GM12865 (cell line): ENCODE measurements at places on chromosomes 1 and 21.

DNA sequence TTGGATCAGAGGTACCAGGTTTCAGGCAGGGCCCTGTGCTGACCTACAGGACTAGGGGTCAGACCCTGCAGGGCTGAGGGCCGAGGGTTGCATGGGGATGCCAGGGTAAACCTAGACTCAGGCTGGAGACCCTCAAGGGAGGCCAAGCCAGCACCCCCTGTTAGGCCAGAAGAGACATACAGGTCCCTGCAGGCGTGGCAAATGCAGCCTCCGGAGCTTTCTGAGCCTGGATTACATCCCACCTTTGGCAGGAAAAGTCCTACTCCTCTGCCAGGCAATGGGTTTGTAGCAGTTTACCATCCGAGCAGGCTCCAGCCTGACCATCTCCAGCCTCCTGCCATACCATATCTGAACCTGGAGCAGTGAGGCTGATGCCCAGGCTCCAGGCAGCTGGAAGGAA, 425.3 kb downstream of the NPHP4 start:
- no peak for DNase-seq

DNA sequence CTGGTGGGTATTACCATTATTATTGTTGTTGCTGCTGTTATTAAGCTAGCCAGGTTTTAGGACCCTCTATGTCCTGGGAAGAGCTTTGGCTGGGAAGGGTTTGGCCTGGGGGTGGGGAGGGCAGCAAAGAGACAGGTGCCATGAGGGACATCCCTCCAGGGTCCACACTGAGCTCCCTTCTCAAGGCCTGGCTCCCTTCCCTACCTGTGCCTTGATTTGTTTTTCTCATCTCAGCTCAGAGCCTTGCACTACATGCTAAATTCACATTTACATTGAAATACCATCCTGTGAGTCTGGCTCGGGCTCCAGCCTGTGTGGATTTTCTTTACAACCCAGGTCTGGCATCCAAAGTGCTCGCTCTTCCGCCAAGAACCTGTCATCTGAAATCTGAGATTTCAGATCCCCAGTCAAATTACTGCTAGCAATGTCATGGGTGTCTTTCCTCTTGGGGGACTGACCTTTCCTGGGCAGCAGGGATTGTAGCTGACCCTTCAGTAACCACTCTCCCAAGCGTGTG, 536.3 kb downstream of the PTPRU start:
- no peak for DNase-seq

DNA sequence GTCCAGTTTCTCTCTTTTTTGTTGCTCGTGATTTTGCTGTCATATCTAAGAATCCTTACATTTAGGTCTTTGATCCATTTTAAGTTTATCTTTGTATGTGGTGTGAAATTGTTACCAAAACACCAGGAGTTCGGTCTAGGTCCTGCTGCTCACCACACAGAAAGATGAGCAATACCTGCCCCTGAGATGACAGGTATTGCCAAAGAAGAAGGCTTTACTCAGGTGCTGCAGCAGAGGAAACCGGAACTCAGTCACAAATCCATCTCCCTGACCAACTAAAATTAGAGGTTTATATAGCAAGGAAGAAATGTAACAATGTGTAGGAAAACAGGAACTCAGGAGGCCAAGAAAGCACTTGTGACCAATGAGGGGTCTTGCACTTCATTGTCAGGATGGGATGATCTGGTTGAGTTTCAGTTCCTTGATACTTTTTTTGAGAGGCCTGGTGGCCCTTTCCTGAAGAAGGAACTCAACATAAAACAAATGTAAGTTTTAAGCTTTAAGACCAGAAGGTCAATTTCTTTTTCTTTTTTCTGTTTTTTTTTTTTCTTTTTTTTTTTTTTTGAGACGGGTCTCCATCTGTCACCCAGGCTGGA, 16.5 kb upstream of the SETDB1 start:
- DNase-seq: no peak

DNA sequence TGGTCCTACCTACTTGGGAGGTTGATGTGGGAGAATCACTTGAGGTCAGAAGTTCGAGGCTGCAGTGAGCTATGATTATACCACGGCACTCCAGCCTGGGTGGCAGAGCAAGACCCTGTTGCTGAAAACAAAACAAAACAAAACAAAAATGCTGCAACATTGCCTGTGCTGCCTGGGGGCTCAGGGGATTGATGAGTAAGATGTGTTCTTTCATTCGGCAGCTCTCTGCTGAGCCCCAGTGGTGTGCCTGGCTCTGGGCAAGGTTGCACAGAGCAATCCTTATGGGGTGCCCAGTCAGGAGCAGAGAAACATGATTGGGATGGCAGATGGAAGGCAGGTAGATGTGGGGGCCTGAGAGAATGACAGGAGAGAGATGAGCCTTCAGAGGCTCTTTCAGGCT, 28.6 kb upstream of the KDM4A start:
- no peak for DNase-seq

DNA sequence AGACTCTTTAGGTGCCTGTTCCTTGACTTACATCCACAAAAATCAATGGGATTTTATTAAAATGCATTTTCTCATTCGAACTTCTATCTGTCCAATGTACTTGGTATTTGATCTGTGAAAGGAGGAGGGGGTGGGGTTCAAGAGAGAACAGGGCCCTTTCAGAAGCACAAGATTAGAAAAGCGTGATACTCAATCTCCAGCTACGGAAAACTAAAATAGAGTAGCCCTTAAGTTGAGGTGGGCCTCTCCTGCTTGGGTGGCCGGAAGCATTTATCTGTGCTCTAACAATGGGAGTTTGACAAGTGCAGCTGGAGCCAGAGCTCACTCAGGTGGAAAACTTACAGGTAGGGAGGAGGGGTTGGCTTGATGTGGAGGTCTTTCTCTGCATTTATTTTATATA, 462 bp upstream of the RXRG start:
- DNase-seq: no peak
